ENCODE measurements at places on chromosomes 3 and 15.

GRCh38 chr3:166169681-166170080, 332.5 kb upstream of the BCHE start:
- DNase-seq, result no peak

GRCh38 chr3:150784747-150785125, 21.8 kb upstream of the SIAH2 start:
- no peak for DNase-seq

DNA sequence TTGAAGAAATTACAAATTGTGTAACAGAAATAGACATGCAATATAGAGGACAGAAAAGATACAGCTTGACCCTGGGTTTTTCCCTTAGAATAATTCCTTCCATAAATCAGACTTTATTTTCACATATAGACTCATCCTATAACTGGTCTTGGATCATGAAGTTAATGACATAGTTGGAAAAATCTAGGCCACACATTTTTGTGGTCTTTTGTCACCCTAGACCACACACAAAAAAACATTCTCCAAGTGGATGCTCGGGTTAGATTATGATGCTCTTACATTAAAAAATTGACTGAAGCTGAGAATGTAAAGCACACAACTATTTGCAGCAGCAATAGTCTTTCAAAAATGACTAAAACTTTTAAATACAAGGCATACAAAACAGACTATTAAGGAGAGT, 7.5 kb upstream of the PLA2G4D start:
- no peak for DNase-seq

DNA sequence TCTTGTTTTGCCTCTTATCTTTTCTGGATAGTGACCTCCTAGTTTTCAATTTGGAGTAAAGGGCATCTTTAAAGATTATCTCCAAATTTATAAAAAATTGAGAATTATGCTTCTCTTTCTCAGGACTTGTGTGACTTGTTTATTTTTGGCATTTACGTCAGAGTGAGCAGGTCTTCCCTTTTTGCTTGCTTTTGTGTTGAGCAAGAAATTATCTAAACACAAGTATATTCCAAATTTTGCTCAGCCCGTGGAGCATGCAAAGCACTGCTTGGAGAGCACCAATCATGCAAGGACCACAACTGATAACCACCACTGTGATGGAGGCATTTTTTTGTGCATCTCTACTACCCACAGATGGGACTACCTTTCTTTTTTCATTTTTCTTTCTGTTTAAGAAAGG, 7.1 kb downstream of the SLC25A26 start:
- no peak for DNase-seq

- DNase-seq, result no peak
Measured at GRCh38 chr3:133868186-133868585, 27.5 kb downstream of the RAB6B start.

- DNase-seq, result no peak
Measured at GRCh38 chr15:92733934-92734521, 78.5 kb upstream of the FAM174B start.

- DNase-seq, result no peak
Measured at GRCh38 chr15:90903733-90904536, 833 bp downstream of the MAN2A2 start.

DNA sequence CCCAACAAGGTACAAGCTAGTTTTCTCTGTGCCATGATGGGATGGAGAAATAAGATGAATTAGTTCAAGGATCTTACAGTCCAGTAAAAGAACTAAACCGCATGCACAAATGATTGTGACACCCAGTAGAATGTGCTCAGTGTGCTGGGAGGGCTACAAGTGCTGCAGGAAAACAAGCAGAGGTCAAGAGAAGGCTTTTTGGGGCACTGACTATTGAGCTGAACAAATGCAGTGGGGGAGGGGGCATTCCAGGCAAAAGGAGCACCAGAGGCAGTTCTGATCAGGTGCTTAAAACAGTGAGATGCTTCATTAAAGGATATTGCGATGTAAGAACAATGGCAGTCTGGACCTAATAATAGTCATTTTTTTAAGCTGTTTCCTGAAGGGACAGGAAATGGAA, 6.0 kb downstream of the SLC27A2 start:
- no peak for DNase-seq

DNA sequence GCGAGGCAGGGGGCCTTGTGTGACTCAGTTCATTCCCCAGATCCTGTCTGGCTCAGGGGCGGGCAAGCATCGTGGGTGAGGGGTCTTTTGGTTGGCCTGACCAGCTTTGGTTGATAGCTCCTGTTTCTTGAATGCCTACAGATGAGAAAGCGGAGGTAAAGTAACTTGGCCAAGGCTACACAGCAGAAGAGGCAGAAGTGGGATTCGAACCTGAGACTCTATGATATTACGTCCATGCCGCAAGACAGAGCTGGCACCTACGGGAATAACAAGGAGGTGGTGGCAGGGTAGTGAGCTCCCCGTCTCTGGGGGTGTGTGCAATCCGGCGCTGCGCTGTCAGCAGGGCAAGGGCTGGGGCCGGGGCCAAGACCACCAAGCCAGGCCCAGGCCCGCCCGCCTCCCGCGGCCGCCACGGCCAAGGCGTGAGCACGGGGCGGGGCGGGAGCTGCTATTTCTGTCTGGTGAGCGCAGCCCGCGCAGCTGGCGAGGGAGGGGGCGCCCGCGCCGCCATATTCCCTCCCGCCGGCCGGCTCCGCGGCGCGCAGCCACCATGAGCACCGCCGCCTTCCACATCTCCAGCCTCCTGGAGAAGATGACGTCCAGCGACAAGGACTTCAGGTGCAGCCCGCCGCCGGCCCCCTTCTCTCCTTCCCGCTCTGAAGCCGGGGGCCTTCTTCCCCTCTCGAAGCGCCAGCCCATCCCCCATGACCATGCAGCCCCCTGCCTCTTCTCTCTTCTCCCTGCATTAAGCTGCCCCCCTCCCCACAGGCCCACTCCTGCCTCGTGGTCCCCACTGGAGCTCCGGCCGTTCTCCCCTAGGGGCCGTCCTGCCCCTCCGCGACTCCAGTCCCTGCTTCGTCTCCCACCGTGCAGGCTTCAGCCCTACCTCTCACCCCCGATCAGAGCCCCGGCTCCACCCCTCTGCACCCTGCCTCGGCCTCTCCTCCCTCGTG, at the start of gene CAND2:
CAND2 (plus strand) TSS at position 510 of the 953 bp plus-strand sequence; CDS start at position 551, 41 bp downstream.
- no peak for DNase-seq

DNA sequence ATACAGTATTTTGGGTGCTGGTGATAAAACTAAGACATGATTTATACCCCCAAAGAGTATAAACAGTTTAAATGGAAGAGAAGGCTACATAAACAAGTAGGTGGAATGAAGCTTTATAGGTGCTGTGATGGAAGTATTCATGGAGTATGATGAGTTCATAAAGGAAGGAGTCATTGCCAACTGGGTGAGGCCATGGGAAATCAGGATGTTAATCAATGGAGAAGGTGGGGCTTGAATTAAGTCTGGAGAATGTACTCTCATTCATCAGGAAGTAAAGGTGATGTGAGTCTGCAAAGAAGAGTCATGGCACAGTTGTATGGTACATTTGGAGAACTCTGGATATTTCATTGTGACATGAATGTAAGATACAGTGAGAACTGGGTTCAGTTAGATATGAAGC, 147.5 kb upstream of the MME start:
- DNase-seq, result no peak

GRCh38 chr15:55884223-55884622, 109.2 kb downstream of the NEDD4 start:
- no peak for DNase-seq

DNA sequence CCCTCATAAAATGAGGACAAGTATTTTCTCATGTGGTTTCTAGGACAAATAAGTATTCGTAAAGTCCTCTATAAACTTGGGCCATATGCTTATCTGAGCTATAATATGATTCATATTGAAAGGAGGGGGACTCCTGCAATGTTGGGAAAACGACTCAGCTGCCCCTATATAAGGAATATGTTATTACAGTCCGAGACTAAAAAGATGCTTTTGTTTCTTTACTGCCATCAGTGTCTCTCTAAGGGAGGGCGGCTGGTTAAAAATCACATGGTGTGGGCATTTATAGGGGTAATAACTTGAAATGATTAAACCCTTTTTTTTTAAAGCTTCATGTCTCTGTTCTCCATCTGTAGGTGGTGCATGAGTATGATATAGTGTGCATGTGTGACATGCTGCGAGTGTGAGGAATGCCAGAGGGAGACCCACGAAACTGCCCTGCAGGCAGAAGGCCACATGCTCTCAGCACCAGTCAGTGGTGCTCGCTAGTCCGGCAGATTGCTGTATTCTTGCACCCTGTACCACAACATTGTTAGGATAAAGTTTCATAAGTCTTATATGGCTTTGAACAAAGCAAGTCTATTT, 256.0 kb upstream of the CTDSPL start:
- no peak for DNase-seq

- no peak for DNase-seq
Measured at GRCh38 chr3:172751175-172751704, 714 bp downstream of the ECT2 start.

DNA sequence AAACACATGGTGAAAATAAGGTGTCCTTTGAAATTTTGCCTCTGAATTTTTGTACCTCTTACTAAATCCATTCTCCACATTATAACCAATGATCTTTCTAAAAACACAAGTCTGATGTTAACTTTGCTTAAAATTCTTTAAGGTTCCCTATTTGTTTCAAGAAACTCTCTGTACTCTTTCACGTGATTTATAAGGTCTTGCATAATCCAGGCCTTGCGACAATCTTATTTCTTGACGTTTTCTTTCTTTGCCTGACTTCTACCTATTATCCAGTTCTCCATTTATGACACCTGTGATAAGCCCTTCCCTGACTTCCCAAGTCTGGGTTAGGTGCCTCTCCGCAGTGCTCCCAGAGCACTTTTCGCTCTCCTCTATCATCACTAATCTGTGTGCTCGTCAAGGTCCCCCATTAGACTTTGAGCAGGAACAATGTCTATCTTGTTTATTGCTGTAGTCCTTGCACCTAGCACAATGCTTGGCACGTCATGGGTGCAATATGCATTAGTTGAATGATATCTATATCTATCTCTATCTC, 24.3 kb upstream of the KPNA1 start:
- DNase-seq, result no peak

DNA sequence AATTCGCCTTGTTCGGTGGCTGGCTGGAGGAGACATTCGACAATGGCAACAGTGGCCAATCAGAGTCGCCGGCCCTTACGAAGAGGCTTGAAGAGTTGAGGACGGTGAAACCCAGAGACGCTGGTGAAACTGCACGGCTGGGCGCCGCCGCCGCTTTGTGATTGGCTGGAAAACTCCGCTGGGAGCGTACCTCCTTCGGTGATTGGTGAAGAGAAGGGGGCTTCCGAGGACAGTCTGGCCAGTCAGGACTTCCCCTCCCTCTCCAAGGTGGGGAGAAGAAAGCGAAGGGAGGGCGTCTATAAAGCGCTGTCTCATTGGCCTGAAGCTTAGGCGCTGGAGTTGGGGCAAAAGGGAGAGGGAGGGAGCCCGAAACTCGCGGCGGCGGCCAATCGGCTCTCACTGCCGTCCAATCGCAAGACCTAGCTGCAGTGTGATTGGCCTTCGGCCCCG, 554 bp upstream of the GSK3B start:
- peak; percentile 100 for DNase-seq

DNA sequence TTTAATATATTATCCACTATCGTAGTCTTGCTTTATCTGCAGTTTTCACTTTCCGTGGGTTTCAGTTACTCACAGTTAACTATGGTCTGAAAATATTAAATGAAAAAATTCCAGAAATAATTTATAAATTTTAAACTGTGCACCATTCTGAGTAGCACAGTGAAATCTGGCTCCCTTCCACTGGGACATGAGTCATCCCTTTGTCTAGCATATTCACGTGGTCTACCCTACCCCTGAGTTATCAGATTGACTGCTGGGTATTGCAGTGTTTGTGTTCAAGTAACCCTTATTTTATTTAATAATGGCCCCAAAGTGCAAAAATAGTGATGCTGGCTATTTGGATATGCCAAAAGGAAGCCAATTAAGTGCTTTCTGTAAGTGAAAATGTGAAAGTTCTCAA, 539.5 kb upstream of the AGTR1 start:
- no peak for DNase-seq

DNA sequence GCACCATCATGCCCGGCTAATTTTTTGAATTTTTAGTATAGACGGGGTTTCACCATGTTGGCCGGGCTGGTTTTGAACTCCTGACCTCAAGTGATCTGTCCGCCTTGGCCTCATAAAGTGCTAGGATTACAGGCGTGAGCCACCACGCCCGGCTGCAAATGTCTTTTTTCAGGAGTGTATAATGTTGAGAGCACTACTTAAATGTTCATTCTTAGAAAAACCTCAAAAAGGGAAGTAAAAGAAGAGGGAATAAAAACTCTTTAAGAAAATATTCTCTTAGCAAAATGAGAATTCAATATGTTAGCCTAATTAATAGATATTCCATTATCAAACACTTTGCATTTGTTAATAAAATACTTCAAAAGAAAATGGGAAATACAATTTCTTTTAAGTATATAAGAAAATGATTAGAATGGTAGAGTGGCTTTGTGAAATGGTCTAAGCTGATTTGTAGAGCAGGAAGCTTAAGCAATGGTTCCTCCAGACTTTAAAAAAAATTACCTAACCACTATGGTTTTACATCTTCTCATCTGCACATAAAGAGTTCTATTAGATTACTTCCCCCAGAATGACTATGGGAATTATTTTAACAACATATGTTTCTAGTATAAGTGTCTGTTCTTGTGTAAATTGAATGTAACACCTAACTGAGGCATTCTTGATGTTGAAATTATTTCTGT, 226.7 kb upstream of the ALCAM start:
- no peak for DNase-seq

GRCh38 chr3:168730073-168730472, 634.3 kb upstream of the GOLIM4 start:
- no peak for DNase-seq

- no peak for DNase-seq
Measured at GRCh38 chr3:150232992-150233451, 175.1 kb upstream of the TSC22D2 start.

- DNase-seq, result no peak
Measured at GRCh38 chr3:172286548-172287148, 161.6 kb downstream of the GHSR start.

- DNase-seq, result peak; percentile 45
Measured at GRCh38 chr15:94610069-94610468, 378.7 kb downstream of the MCTP2 start.

GRCh38 chr3:8625991-8626390, 18.6 kb downstream of the SSUH2 start:
- DNase-seq, result no peak

DNA sequence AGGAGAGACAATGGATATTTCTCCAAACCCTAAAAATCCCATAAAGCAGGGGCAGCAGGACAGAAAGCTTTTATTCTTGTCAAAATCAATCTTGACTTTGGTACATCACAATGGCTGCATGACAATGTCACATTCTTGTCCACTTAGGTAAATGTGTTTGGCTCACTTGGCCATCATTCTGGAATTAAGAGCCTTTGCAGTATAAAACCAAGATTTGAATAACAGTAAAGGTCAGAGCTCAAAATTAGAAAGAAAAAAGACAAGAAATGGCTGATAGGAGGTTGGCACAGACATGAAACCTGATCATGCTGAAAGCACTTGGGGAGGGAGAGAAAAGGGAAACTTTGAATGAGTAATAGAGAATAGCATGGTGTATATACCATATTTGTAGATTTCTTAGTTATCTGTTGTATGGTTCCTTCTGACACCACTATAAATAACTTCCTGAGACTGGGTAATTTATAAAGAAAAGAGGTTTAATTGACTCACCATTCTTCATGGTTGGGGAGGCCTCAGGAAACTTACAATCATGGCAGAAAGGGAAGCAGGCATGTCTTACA, 158.5 kb upstream of the SGO1 start:
- DNase-seq, result no peak

Data from esophagus muscularis mucosa (tissue), 4 donors.